Naive thymus-derived CD8-positive, alpha-beta T cell (primary cell): ENCODE measurements at places on chromosomes 6 and 20. TPM values are rescaled to one million over a fixed set of nuclear protein-coding genes. Genes with fewer than 3 reads are reported as not detected.

The B3GAT2 gene
- total RNA-seq: not detected

The SLC17A3 gene
- not detected for total RNA-seq

The ARFGEF3 gene
- not detected for total RNA-seq

The PRND gene
- not detected for total RNA-seq

The TSBP1 gene
- not detected for total RNA-seq

The HAO1 gene
- total RNA-seq: not detected

The CLIC5 gene
- total RNA-seq: 2.3 TPM

The CFAP206 gene
- total RNA-seq: not detected

The ZNF184 gene
- total RNA-seq: 10.8 TPM

The EDEM2 gene
- 24.2 TPM for total RNA-seq

DNA sequence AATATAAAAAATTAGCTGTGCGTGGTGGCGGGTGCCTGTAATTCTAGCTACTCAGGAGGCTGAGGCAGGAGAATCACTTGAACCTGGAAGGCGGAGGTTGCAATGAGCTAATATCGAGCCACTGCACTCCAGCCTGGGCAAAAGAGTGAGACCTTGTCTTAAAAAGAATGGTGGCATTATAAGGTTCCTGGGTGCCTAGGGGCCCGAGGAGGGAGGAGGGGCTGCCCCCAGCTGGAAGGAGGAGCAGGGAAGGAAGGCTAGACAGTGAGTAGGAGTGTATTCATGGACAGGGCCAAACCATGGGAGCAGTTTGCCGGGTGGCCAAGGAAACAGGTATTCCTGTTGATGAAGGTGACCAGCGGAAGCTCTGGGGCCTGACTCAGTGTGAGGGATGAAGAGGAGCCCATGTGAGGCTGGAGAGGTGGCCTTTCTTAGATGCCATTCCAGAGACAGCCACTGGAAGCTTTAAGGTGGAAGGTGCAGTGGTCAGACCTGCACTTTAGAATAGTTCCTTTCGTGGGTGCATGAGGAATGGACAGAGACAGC, 24.2 kb downstream of the MANBAL start:
- peak overlapping the region; percentile 83 for H3K27ac ChIP-seq
- no peak overlapping the region for H3K4me3 ChIP-seq
- H3K27me3 ChIP-seq: no peaks in the 10 kb centered on the region
- peaks cover 49% of the 10 kb centered on the region for H3K4me1 ChIP-seq

DNA sequence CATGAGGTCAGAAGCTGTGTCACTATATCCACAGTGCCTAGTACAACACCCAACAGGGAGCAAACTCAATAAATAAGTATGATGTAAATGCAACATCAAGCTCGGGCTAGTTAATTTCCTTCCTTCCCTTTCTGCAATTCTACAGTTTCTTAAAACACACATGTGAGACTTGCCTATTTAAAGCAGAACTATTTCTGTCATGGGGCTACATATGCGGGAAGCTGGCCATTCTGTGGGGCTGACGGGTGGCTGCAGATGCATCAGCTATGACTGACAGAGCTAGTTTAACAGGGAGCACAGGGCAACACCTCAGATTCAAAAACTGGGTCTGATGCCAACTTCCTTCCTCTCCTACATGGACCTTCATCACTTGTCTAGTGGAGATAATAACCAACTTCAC, 118.1 kb upstream of the ENPP5 start:
- H3K4me1 ChIP-seq: no peaks in the 10 kb centered on the region
- no peak for DNase-seq
- H3K4me3 ChIP-seq: no peak overlapping the region
- H3K36me3 ChIP-seq: no peaks in the 10 kb centered on the region
- H3K27ac ChIP-seq: no peak overlapping the region
- peaks cover 44% of the 10 kb centered on the region for H3K27me3 ChIP-seq

GRCh38 chr6:142856624-142857232, 88.2 kb downstream of the HIVEP2 start:
- peak overlapping the region; percentile 85 for H3K4me3 ChIP-seq
- H3K27me3 ChIP-seq: no peaks in the 10 kb centered on the region
- H3K27ac ChIP-seq: peak overlapping the region; percentile 97
- peaks cover 96% of the 10 kb centered on the region for H3K4me1 ChIP-seq
- DNase-seq: no peak
- peaks cover 5% of the 10 kb centered on the region for H3K36me3 ChIP-seq

- no peak for DNase-seq
- H3K4me3 ChIP-seq: peak overlapping the region; percentile 22
- H3K4me1 ChIP-seq: peaks cover 22% of the 10 kb centered on the region
- H3K36me3 ChIP-seq: peaks cover 15% of the 10 kb centered on the region
These were observed 35.5 kb upstream of the SUMO4 start for GRCh38 chr6:149364557-149364956.

DNA sequence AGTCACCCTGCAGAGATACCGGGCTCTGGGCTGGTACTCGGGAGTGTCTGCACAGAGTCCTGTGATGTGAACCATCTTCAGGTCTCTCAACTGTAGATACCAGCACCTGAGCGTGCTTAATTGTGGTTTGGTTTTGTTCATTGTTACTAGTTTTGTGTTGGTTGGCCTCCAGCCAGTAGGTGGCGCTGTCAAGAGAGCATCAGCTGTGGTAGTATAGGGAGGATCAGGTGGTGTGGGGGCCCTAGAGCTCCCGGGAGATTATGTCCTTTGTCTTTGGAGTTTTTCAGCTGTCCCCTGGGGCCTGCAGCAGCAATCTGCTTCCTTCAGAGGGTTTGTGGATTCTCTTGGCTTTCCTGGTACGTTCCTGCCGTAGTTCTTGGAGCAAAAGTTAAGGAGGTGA, 67.9 kb downstream of the CDYL start:
- H3K27me3 ChIP-seq: no peaks in the 10 kb centered on the region
- H3K4me1 ChIP-seq: peaks cover 70% of the 10 kb centered on the region
- no peak for DNase-seq
- H3K36me3 ChIP-seq: peaks cover 17% of the 10 kb centered on the region
- H3K4me3 ChIP-seq: no peak overlapping the region

DNA sequence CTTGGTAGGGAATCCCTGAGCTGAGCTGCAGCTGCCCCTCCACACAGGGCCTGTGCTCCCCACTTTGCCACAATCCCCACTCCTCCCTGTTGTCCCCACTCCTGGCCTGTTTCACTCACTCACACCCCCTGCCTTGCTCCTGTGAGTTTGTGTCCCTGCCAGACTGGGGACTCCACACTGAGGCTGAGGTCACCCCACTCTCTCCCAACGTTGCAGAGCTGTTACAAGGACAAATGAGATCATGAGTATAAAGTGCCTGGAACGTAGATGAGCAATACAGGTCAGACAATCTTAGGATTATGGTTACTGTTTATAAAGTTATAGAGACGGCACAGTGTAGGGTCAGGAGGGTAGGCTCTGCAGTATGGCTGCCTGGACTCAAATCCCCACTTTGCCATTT, 426.0 kb upstream of the SULF2 start:
- no peak for DNase-seq

DNA sequence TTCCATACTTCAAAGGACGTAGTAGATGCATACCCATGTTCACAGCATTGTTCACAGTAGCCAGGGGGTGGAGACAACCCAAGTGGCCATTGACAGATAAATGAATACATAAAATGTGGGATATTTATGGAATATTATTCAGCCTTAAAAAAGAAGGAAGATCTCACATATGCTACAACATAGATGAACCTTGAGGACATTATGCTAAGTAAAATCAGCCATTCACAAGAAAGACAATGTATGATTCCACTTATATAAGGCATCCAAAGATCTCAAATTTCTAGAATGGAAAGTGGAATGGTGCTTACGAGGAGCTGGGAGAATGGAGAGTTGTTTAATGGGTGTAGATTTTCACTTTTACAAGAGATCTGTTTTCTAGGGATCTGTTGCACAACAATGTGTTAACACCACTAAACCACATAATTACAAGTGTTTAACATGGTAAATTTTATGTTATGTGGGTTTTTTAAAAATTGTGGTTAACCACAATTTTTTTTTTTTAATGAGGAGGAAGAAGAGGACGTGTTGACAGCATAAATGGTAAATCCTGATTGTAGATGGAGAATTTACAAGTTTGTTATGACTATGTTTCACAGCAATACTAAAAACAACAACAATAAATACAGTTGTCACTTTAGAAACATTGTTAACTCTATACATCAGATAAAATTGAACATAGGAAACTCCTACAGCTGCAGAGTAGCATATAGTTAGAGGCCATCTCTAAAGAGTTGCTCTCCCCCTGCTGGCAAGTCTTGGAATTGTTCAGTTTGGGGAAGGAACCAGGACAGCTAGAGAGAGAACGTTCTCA, 41.6 kb downstream of the CCN2 start:
- peak overlapping the region; percentile 31 for H3K4me3 ChIP-seq
- H3K4me1 ChIP-seq: peaks cover 10% of the 10 kb centered on the region
- H3K36me3 ChIP-seq: no peaks in the 10 kb centered on the region
- H3K27me3 ChIP-seq: peaks cover 16% of the 10 kb centered on the region

GRCh38 chr20:59697068-59697467, 92.7 kb downstream of the PHACTR3 start:
- H3K4me3 ChIP-seq: no peak overlapping the region
- H3K36me3 ChIP-seq: no peaks in the 10 kb centered on the region
- no peak for DNase-seq
- no peaks in the 10 kb centered on the region for H3K4me1 ChIP-seq

GRCh38 chr6:22716721-22717120, 147.4 kb downstream of the HDGFL1 start:
- H3K36me3 ChIP-seq: no peaks in the 10 kb centered on the region
- no peaks in the 10 kb centered on the region for H3K4me1 ChIP-seq
- H3K4me3 ChIP-seq: no peak overlapping the region

- no peak for DNase-seq
- H3K36me3 ChIP-seq: peaks cover 3% of the 10 kb centered on the region
- H3K4me1 ChIP-seq: no peaks in the 10 kb centered on the region
- H3K27ac ChIP-seq: no peak overlapping the region
- H3K27me3 ChIP-seq: no peaks in the 10 kb centered on the region
These were observed 99.7 kb downstream of the PDE7B start for GRCh38 chr6:135951169-135951568.

- H3K27ac ChIP-seq: no peak overlapping the region
- no peaks in the 10 kb centered on the region for H3K36me3 ChIP-seq
- no peak overlapping the region for H3K4me3 ChIP-seq
- peaks cover 14% of the 10 kb centered on the region for H3K27me3 ChIP-seq
- H3K4me1 ChIP-seq: no peaks in the 10 kb centered on the region
- DNase-seq: no peak
These were observed 15.4 kb downstream of the C6orf141 start for GRCh38 chr6:49565855-49566254.

DNA sequence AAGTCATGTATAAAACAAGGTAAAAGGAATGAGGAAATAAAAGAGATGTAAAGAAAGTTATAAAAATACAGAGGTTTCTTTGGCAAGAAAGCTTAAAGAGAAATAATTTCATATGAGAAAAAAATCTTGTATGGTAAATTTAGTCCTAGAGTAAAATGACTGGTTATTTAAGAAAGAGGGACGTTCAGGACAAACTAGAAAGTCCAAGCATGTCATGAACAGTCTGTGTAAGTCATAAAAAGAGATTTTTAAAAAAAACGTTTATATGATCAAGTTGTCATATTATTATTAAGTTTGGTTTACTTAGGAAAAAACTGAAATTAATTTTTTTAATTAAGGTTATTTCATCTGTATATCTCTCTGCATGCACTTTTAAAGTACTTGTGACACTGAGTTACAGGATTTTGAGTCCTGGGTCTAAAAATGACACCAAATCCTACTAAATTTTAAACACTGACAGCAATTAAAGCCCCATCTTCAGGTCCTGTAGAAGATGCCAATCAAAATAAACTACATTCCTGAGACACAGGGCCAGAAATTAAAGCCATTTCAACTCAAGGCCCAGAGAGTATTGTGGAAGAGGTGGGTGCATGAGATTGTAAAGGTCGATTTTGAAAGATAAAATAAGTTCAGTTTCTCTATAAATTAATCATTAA, 62.4 kb downstream of the AGPAT4 start:
- no peaks in the 10 kb centered on the region for H3K27me3 ChIP-seq
- peaks cover 1% of the 10 kb centered on the region for H3K4me1 ChIP-seq
- H3K4me3 ChIP-seq: no peak overlapping the region
- no peak for DNase-seq

GRCh38 chr20:14378326-14378725, 40.9 kb upstream of the FLRT3 start:
- no peaks in the 10 kb centered on the region for H3K4me1 ChIP-seq
- H3K27ac ChIP-seq: no peak overlapping the region
- no peak overlapping the region for H3K4me3 ChIP-seq
- no peaks in the 10 kb centered on the region for H3K36me3 ChIP-seq
- DNase-seq: no peak

DNA sequence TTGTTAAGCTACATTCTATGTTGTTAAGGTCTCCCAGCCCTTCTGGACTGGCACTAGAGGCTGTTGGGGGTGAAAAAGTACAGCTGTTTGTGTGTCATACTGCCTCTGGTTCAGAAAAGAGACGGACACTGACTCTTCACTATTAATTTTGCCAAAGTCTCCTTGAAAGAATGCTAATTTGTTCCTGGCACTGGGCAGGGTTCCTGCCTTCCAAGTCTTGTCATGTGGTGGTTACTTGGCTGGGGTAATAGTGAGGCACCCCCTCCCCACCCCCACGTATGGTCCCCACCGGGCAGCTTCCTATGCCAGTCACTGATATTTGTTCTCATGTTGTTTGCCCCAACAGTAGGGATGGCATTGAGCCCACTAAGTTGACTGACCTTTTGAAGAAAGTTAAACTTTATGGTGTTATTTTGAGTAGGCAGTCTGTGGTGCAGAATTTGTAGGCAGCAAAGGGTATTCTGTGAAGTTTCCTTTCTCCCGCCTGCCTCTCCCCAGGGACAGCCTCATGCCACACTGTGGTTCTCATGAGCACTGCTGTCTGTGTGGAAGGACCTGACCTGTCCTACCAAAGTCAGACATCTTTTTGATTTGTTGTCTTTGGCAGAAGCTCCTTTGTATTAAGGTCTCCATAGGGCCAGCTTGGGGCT, 8.7 kb downstream of the CDS2 start:
- no peaks in the 10 kb centered on the region for H3K36me3 ChIP-seq
- DNase-seq: no peak
- H3K4me3 ChIP-seq: no peak overlapping the region
- peaks cover 31% of the 10 kb centered on the region for H3K4me1 ChIP-seq

- H3K27ac ChIP-seq: no peak overlapping the region
- H3K27me3 ChIP-seq: no peaks in the 10 kb centered on the region
- no peaks in the 10 kb centered on the region for H3K36me3 ChIP-seq
- no peak for DNase-seq
These were observed 74.6 kb upstream of the NNAT start for GRCh38 chr20:37446286-37447032.

GRCh38 chr6:134477991-134478635, 160.2 kb upstream of the SGK1 start:
- no peak overlapping the region for H3K4me3 ChIP-seq
- H3K27me3 ChIP-seq: no peaks in the 10 kb centered on the region
- no peaks in the 10 kb centered on the region for H3K36me3 ChIP-seq

DNA sequence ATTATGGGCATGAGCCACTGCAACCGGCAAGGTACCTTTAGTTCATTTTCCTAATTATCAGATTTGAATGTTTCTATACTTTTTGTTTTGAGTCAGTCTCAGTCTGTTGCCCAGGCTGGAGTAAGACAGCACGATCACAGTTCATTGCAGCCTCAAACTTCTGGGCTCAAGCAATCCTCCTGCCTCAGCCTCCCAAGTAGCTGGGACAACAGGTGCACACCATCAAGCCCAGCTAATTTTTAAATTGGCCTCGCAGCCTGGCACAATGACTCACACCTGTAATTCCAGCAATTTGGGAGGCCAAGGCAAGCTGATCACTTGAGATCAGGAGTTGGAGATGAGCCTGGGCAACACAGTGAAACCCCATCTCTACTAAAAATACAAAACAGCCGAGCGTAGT, 24.4 kb downstream of the STAU1 start:
- H3K4me3 ChIP-seq: no peak overlapping the region
- no peak for DNase-seq
- H3K27me3 ChIP-seq: no peaks in the 10 kb centered on the region

GRCh38 chr20:4064144-4064909, 49.0 kb upstream of the RNF24 start:
- no peaks in the 10 kb centered on the region for H3K36me3 ChIP-seq
- DNase-seq: no peak
- H3K4me3 ChIP-seq: no peak overlapping the region
- H3K4me1 ChIP-seq: peaks cover 13% of the 10 kb centered on the region
- no peaks in the 10 kb centered on the region for H3K27me3 ChIP-seq
